ENCODE measurements at places on chromosomes 6 and 20. TPM values are rescaled to one million over a fixed set of nuclear protein-coding genes. Genes with fewer than 3 reads are reported as not detected.

The CTNNBL1 gene
- total RNA-seq, result 24.1 TPM

The GRM1 gene
- total RNA-seq, result not detected

The LSM2 gene
- total RNA-seq, result 18.4 TPM

The BMP2 gene
- total RNA-seq, result 35.0 TPM

The IL20RA gene
- not detected for total RNA-seq

The C6orf52 gene
- 0.30 TPM for total RNA-seq

The NHLRC1 gene
- total RNA-seq, result 2.1 TPM

The FRS3 gene
- total RNA-seq, result 1.2 TPM

The MCHR2 gene
- total RNA-seq, result not detected

The HLA-DQA2 gene
- not detected for total RNA-seq

The SRMS gene
- not detected for total RNA-seq

The MDFI gene
- 7.4 TPM for total RNA-seq

The ID4 gene
- total RNA-seq, result 2.4 TPM

The NKX2-4 gene
- total RNA-seq, result not detected

The TPBG gene
- total RNA-seq, result 52.9 TPM

The MMP24 gene
- 1.0 TPM for total RNA-seq

The PLEKHG1 gene
- total RNA-seq, result 0.30 TPM

The PKIB gene
- total RNA-seq, result 5.9 TPM

The TRAPPC3L gene
- not detected for total RNA-seq

The SLC22A16 gene
- not detected for total RNA-seq

The MEI4 gene
- total RNA-seq, result not detected

The CBLN4 gene
- total RNA-seq, result not detected

The ARG1 gene
- not detected for total RNA-seq

The SIGLEC1 gene
- not detected for total RNA-seq

The FAM83C gene
- not detected for total RNA-seq

The SEMG1 gene
- not detected for total RNA-seq

The TRMT6 gene
- 5.3 TPM for total RNA-seq

The BPIFB4 gene
- total RNA-seq, result not detected

The SDCBP2 gene
- 1.2 TPM for total RNA-seq

The RAET1L gene
- total RNA-seq, result not detected

The HLA-DOA gene
- total RNA-seq, result not detected

The DAAM2 gene
- total RNA-seq, result 1.4 TPM
